ENCODE measurements at places on chromosomes 1 and 21.

- DNase-seq: no peak
Observed at GRCh38 chr1:160117709-160118183, 2.2 kb downstream of the ATP1A2 start.

DNA sequence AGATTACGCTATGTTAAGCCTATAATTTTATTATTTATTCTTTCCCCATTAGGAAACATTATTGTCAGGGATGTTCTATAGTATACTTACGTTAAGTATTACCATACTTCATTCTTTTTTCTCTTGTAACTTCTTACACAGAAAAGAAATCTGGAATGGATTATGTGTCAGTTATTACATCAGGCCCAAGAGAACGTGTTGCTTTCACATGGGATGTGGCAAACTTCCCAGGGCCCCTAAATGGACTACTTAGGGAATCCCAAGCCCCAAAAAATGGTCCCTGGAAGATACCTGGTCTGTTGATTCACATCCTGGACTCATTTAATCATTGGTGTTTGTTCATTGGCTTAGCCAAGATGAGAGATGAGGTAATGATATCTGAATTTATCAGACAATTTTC, 249.8 kb downstream of the NRIP1 start:
- DNase-seq: no peak

DNA sequence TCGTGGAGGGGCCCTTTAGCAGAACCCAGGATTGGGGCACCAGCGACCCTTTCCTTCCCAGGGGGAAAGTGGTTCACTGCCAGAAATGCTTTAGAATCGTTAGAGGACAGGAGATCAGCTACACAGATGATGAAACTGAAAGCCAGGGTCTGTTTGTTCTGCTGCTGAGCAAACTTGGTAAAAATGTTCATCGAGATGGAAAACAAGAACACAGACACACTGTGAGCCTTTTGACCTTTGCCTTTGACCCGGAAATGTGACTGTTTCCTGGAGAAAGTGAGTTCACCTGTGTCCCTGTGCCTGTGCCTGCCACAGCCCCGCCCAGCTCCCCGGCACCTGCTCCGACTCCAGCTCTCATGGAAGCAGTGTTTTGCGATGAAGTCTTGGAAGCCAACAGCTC, 234.3 kb downstream of the CAMTA1 start:
- no peak for DNase-seq

GRCh38 chr1:161440312-161440894, 64.9 kb upstream of the FCGR2A start:
- DNase-seq: peak; percentile 44

DNA sequence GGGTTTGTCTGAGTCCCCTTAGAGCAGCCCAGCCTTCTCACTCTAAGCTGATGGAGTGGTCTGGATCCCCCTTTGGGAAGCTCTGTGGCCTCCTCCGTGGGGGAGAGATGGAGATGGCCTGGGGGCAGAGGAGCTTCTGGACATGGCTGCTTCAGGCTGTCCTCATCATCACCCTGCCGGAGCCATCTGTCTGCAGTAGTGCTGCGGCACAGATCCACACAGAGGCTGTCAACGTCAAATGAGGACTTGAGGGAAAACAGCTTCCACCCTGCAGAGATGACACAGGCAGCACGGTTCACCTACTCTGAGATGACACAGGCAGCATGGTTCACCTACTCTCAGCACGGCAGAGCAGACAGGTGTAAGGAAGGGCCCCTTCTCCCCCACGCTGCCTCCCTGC, 134.3 kb downstream of the IGSF21 start:
- DNase-seq: no peak

DNA sequence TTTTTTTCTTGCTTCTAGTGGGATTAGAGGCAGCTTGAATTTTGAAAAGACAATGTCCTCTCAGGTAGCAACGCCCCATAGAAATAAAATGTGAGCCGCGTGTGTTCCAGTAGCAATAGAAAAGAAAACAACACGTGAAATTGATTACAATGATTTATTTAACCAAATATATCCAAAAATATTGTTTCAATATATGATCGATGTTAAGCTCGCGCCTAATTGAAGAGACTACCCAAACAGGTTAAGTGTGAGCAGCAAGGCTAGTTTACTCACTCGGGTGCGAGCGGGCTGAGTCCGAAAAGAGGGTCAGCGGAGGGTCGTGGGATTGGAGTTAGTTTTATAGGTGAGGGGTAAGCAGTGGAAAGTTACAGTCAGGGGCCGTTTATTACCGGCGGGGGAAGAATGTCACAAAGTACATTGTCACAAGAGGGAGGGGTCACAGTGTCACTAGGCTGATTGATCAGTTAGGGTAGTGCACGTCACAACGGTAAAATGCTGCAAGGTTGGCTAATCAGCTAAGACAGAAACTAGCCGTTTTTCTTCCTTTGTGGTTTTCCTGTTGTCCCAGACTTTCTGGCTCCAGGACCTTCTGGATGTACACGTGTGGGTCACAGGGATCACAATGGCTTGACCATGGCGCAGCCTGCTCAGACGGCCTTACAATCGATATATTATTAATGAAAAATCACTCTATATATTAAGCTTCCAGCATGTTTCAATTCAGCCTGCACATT, 697 bp upstream of the ZNF670 start:
- DNase-seq: no peak

- no peak for DNase-seq
Observed at GRCh38 chr1:164609089-164609488, 50.1 kb downstream of the PBX1 start.

DNA sequence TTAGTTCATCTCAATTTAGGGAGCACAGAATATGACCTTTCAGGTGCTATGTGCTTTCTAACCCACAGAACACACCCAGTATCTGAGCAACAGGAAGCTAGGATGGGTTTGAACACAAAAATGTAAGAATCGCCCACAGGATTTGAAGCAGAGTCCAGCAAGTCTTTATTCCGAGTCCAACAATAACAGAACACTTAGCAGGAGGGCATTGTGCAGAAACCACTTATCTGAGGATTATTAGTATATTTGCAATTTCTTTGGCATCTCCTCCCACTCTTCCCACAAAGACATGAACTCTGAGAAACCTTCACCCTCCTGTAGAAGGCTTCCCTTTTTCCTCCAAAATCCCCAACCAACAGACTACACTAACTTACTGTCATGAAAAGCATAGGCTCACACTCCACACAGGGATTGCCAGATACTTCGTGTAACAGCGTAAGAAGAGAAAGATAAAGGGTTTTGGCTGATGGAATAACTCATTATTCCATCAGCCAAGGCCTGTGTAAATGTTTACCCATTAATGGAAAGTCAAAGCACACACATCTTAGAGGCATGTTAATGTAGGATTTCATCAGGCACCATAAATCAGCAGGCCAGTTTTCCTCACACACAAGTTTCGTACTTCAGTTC, 16.1 kb downstream of the SIPA1L2 start:
- no peak for DNase-seq

- DNase-seq: no peak
Observed at GRCh38 chr1:23527366-23527765, 3.7 kb downstream of the E2F2 start.

GRCh38 chr1:54339126-54339525, 67.1 kb downstream of the SSBP3 start:
- DNase-seq: no peak

GRCh38 chr1:99606306-99606705, 39.6 kb upstream of the PALMD start:
- no peak for DNase-seq

DNA sequence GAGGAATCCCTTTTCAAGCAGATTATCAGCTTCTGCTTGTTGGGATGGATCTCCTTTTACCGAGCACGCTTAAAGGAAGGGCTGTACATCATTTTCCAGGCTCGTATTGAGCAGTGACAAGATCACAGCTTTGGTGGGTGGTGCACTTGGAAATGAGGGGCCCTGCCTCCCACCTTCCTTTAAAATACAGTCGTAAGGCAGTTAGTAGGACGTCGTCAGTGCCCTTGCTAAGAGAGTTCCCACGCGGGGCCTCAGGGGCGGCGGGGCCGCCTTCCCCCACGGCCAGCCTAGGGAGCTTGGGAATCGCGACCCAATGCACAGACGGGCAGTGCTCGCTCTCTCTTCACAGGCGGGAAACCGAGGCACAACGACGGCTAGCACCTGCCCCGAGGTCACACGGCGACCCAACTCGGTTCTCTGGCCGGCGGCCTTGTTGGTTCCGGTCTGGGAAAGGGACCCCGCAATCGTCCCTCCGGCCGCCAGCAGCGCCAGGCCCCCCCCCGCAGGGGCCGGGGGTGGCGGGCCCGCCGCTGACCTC, 58.6 kb downstream of the H3-3A start:
- DNase-seq: no peak

GRCh38 chr1:208965351-208965750, 618.2 kb upstream of the CAMK1G start:
- DNase-seq: no peak

DNA sequence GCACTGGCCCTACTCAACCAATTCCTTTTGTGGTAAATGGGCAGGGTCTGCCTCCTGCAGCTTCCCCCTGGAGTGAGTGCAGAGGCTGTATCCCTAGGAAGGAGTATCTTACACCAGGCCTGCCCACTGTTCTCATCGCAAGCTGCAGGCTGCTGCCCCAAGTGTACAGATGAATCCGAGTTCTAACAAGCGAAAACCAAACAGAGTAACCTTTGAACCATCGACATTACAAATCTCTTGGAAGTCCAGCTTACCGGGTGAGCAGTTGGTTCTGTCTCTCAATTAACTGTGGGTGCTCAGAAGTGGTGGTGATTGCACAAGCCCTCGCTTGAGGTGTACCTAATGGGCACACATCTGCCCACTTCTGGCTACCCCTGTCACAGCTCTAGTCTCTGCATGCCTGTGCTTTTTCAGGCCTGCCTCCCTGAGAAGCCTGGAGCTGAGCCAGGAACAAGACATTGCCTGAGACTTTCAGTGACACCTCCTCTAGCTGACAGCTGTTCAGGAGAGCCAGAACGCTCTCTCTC, 22.7 kb downstream of the INAVA start:
- no peak for DNase-seq
